ENCODE measurements at places on chromosomes 1 and 21.

GRCh38 chr1:180415985-180416633, 86.3 kb downstream of the ACBD6 start:
- DNase-seq, result no peak

GRCh38 chr1:77605246-77606026, 77.0 kb downstream of the ZZZ3 start:
- no peak for DNase-seq

DNA sequence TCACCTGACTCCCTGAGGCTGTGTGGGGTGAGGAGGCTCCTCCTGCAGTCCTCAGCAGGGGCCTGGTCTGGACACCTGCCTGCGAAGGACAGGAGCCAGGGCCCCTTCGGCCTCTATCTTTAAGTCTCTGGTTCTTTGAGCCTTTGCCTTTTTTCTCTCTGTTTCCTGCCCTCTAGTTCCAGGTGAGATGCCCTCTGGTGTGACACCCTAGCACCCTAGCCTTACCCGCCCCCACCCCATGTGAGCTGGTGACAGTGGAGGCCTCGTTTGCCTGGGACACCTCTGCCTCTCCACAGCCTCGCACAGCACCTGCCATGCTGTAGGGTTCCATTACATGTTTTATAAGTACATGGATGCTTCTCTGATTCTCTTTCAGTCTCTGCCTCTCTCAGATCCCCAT, 47.3 kb downstream of the DDX20 start:
- DNase-seq, result no peak

DNA sequence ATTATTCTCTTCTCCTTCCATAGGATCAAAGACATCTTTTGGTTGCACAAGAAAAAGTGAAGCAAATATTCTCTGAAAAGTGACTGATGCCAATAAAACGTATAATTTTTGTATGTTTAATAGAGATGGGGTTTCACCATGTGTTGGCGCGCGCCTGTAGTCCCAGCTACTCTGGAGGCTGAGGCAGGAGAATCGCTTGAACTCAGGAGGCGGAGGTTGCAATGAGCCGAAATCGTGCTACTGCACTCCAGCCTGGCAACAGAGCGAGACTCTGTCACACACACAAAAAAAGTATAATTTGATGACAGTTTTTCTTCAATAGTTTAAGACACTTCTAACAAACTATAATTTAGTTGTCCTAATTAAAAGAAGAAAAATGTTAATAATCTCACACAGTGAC, 23.8 kb downstream of the ANP32E start:
- DNase-seq, result no peak

GRCh38 chr1:35079003-35079930, at the start of gene ZMYM1:
Gene ZMYM1, plus strand, starts transcription at chr1:35079385. Its CDS starts 14,603 bp downstream, at chr1:35093988.
- DNase-seq, result peak; percentile 81

- no peak for DNase-seq
Observed at GRCh38 chr1:236164273-236164672, 21.9 kb downstream of the GPR137B start.

DNA sequence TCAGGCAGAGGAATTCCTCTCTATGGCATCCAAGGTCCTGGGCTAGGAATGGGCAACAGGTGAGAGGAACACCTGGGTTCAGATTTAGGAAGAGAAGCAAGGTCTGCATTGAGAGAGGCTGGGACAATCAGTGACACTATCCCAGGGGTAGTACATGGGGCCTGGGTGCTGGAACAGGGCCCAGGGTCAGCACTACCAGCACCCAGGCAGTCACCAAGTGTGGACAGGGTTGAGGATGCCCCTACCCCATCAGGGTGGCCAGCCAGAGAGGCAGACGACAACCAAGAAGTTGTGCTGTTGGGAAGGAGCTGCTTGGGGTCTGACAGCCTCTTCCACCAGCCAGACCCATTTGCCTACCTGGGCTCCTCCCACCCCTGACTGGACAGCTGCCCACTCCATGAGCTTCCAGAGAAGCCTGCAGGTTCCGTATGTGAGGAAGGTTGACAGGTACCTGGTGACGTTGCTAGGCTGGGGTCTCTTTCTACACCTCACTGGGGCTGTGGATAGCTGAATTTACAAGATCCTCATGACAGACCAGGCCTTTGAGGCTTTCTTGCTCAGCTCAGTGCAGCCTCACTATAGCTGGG, 13.9 kb downstream of the CYP4A11 start:
- no peak for DNase-seq

GRCh38 chr1:93638307-93638847, 43.3 kb downstream of the BCAR3 start:
- DNase-seq, result no peak
